ENCODE measurements at places on chromosomes 3 and 15.

DNA sequence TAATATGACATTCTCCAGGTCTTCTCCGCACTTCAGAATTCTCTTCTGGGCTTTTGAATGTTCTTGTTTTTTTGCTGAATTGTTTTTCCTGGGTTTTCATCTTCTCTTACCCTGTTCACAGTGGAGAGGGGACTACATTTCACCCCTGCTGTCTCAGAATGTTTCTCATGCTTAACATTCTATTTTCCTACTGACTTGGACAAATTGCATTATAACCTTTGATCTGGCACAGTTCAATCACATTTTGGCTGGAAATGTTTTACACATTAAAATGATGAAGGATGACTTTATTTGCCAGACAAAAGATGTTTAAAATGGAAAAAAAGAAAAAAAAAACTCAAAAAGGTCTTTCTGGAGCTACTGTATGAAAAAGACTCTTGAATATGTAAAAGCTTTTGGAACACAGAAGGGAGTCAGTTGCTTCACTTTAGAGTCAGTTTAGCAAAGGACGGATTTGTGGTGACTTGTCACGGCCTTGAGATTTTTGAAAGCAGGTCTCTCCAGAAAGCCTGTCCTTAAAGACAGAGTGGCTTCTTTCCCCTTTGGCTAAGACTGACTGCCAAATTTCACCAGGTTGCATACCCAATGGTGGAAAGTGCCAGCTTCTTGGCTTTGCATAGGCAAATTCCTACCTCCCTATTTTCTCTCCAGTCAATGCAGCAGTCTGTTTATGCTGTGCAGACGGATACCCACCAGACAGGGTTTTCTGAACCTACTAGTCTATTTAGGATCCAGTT is 401.0 kb upstream of the TBL1XR1 start:
- no peak for DNase-seq

GRCh38 chr15:58213587-58214338 is 75.6 kb downstream of the AQP9 start:
- no peak for DNase-seq

GRCh38 chr3:180656406-180656805 is 22.9 kb downstream of the CCDC39 start:
- DNase-seq = no peak

- no peak for DNase-seq
These were observed 45.7 kb upstream of the MGLL start for GRCh38 chr3:127867986-127868385.

DNA sequence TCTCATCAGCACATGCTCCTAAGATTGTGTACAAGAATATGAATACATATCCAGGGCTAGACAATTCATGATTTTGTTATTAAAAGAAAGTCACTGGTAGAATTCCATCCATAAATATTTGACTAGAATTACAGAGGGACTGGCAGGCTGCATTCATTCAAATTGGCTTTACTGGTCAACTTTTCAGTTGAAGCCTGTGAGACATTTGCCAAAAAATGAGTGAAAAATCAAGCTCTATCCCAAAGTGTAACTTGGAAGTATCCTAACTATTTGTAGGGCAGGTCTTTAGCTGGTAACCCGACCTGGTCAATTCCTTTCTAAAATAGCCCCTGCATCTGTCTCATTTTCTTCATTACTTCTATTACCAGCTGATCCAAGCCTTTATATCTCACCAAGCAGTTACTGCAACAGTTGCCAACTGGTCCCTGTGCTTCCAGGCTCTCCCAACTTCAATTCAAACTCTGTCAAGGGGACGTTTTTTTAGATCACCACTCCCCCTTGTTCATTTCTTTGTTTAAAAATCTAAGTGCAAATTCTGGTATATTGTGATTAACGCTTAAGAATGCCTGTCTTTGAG is 173.1 kb upstream of the TBL1XR1 start:
- no peak for DNase-seq

- no peak for DNase-seq
These were observed 74.9 kb upstream of the XCR1 start for GRCh38 chr3:46102059-46102779.

DNA sequence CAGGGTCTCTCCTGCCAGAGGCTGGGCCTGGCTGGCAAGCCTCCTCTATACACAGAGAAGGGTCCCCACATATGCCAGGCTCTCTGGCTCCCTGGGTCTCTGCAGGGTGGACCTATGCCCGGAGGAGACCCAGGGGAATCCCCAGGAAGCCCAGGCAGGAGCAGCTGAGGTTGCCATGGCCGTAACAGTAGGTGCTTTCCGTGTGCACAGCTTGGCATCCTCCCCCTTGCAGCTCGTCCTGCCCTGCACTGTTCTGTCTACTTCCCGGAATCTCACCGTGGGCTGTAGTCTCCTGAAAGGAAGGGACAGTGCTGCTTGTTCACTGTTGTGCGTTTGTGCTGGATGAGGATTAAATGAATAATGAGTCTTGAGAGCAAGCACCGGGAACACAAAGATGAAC is 47.8 kb downstream of the DAPK2 start:
- no peak for DNase-seq

- no peak for DNase-seq
These were observed 613.1 kb downstream of the SI start for GRCh38 chr3:164465172-164465571.

- DNase-seq = peak; percentile 53
These were observed 17.2 kb upstream of the ANKDD1A start for GRCh38 chr15:64894395-64895056.

GRCh38 chr15:75007216-75007615 is 11.9 kb downstream of the SCAMP5 start:
- no peak for DNase-seq

DNA sequence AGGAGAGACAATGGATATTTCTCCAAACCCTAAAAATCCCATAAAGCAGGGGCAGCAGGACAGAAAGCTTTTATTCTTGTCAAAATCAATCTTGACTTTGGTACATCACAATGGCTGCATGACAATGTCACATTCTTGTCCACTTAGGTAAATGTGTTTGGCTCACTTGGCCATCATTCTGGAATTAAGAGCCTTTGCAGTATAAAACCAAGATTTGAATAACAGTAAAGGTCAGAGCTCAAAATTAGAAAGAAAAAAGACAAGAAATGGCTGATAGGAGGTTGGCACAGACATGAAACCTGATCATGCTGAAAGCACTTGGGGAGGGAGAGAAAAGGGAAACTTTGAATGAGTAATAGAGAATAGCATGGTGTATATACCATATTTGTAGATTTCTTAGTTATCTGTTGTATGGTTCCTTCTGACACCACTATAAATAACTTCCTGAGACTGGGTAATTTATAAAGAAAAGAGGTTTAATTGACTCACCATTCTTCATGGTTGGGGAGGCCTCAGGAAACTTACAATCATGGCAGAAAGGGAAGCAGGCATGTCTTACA is 158.5 kb upstream of the SGO1 start:
- no peak for DNase-seq

DNA sequence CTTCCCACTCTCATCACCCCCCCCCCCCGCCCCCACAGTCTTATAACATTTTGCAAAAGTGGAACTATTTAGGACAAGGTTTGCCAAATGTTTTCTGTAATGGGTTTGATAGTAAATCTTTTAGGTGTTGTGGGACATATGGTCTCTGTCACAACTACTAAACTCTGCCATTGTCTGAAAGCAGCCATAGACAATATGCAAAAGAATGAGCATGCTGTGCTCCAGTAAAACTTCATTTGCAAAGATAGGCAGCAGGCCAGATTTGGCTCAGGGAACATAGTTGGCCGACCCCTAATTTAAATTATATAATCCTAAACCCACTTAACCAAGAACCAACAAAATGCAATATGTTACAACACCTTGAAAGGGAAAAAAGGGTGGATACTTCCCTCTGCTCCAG is 46.4 kb downstream of the TIPARP start:
- no peak for DNase-seq

DNA sequence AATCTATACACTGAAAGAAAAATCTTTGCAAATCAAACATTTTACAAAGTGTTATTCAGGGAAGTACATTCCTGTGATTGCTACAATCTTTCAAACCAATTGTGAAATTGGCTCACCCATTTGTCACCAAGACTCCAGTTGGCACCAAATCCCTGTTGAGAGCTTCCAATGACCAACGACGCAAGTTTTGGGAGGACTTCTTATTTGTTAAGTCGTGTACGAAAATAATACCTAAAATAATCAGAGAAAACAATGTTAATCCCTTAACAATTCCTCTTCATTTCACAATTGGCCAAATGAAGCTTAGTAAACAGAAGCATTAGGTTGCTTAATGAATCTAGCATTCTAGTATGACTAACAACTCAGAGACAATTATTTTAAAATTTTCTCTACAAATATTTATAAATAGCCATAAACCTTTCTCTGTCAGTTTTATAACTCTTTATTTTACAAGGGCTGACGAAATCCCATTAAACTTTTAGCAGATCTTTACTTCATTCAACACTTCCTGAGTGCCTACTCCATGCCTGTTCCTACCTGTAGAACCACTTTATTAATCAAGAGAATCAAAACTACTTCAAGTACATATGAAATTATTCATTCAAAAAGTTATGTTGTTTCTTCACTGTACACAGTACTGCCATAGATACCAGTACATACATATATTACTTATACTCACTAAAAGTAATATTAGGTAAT is 24.0 kb upstream of the HGD start:
- no peak for DNase-seq

DNA sequence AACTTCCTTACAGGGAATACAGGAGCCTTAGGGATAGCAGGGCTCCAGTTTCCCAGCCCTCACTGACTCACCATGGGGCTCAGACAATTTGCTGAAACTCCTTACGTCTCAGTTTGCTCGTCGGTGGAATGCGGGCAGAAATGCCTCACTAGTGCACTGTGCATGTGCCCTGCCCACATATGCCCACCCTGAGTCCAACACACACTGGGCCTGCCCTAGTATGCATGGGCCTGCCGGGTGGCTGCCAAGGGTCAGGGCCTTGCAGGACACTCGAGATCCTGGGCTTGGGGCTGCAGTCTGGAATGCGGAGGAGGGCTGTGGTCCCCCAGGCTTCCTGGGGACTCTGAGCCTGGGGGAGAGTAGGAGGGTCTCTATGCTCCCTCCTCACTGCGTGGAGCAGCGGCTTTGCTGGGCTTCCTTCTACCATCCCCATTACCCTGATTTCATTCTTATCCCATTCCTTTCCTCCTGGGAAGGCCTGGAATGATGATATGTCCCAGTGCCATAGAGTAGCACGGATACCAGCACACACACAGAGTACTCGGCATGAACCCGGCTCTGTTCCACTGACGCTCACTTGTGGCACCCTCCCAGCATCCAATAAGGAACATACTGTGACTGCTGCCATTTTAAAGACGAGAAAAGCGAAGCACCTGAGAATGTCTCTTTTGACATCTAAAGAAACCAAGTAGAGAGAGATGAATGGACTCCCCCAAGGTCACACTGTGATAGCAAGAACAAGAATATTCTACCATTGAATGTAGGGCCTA is 124.2 kb downstream of the ASB7 start:
- no peak for DNase-seq

- DNase-seq = no peak
These were observed at the start of gene TUSC7 for GRCh38 chr3:116709479-116709878. TSS of gene TUSC7 (plus strand) at chr3:116709779.

DNA sequence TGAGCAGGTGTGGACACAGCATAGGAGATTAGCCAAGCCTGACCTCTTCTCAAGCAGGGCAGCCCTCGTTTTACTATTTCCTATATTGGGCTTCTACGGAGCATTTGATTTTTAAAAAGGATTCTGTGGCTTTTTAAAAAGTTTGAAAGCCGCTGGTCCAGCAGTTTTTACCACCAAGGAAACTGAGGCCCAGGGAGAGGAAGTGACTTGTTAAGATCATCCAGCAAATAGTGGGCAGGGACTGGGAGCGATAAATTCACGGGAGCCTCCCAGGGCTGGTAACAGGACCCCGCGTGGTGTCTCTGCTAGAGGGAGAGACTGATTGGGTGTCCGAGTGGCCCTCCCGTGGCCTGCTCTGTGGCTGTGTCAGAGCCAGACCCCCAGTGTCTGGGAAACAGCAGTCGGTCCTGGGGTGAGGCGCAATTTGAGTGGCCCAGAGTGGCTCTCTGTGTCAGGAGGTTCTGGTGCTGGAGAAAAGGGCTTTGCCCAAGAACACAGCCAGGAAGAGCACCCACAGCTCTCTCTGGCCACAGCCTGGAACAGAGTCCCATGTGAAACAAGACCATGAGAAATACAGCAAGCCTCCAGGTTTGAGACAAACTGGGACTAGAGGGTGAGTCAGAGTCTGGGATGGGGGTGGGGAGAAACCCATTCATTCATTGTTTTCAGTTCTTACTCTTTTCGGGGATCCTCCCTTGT is 4.2 kb downstream of the FURIN start:
- no peak for DNase-seq

- DNase-seq = no peak
These were observed 40.5 kb downstream of the SLC12A6 start for GRCh38 chr15:34297059-34297458.

GRCh38 chr3:114496874-114497273 is 203.0 kb downstream of the TIGIT start:
- DNase-seq = no peak

DNA sequence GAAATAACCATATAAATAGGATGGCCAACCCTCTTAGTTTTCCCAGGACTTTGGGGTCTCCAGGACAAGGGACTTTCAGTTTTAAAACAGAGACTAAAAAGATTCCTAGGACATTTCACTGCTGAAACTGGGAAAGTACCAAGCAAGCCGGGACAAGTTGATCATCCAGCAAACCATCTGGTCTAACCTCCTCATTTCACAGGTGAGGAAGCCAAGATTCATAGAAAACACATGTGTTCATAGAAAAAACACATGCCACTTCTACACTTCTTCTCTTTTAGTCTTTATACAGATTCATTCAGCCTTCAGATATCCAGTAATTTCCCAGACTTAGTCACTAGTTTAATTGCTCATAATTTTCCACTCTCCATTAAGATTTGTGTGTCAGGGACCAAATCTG is 165.6 kb upstream of the CCDC54 start:
- no peak for DNase-seq

- DNase-seq = no peak
These were observed 386.3 kb downstream of the EPHB1 start for GRCh38 chr3:135181408-135181807.

GRCh38 chr3:137410028-137410427 is 354.1 kb upstream of the SOX14 start:
- no peak for DNase-seq

DNA sequence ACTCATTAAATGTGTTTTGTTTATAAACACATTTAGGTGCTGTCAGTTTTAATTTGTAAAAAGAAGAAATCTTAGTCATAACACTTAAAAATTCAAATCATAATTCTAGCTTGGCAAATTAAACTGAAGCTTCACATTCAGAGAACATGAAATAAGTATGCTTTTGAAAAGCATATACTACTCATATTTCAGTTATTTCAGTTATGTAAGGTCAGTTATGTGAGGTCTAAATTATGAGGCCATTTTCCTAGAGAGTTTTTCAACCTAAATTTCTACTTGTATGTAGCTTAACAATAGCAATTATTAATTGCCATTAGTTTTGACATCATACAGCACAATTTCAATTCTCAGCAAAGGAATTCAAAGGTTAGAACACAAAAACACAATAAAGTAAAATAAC is 465.0 kb downstream of the PLOD2 start:
- no peak for DNase-seq

- DNase-seq = no peak
These were observed 36.3 kb upstream of the TSC22D2 start for GRCh38 chr3:150371741-150372254.

- DNase-seq = no peak
These were observed 85.5 kb downstream of the TGFBR2 start for GRCh38 chr3:30691944-30692343.
